ENCODE measurements at places on chromosomes 4 and X.

DNA sequence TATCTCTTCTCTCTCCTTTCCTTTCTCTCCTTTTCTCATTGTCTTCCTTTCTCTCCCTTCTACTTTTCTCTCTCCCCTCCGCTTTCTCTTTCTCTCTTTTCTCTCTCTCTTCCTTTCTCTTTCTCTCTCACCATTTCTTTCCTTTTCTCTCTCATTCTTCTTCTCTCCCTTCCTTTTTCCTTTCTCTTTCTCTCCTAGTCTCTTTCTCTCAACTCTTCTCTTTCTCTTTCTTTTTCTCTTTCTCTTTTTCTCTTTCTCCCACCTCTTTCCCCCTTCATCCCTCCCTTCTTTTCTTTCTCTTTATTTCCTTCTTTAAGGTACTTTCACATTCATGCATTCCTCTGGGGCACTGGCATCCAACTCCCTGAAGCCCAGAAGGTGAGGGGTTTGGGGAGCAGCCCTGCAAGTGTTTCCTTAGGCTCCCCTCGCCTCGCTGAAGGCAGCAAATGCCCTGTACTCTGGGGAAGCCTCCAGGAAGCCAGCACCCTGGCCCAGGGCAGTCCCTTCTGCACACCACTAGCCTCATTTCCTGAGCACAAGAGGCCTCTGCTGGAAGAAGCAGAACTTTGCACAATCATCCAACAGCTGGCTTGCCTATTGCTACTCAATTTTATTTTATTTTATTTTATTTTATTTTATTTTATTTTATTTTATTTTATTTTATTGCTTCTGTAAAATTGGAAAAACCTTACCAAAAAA lies 124.2 kb downstream of the NFKB1 start:
- peak; percentile 70 for DNase-seq

- DNase-seq = no peak
Measured at GRCh38 chr4:155966171-155966570, 12.5 kb upstream of the CTSO start.

DNA sequence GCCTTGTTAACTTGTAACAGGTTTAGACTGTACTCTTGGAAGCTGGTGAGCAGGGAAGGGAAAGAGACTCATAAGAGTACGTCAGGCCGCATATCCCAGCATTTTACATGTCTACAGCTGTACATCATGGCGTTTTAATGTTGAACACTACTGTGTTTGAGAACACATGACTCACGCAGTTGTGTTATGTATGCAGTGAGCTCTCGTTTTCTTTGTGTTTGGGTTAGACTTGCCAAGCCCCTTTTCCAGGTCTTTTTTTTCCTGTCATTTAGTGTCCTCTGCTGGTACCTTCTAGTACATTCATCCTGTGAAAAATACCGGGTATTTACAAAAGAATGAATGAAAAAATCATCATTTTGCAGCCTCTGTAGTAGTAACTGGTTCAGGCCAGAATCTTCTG lies 35.3 kb downstream of the SMS start:
- DNase-seq = no peak

- DNase-seq = no peak
Measured at GRCh38 chr4:158055668-158056067, 117.2 kb downstream of the GASK1B start.

DNA sequence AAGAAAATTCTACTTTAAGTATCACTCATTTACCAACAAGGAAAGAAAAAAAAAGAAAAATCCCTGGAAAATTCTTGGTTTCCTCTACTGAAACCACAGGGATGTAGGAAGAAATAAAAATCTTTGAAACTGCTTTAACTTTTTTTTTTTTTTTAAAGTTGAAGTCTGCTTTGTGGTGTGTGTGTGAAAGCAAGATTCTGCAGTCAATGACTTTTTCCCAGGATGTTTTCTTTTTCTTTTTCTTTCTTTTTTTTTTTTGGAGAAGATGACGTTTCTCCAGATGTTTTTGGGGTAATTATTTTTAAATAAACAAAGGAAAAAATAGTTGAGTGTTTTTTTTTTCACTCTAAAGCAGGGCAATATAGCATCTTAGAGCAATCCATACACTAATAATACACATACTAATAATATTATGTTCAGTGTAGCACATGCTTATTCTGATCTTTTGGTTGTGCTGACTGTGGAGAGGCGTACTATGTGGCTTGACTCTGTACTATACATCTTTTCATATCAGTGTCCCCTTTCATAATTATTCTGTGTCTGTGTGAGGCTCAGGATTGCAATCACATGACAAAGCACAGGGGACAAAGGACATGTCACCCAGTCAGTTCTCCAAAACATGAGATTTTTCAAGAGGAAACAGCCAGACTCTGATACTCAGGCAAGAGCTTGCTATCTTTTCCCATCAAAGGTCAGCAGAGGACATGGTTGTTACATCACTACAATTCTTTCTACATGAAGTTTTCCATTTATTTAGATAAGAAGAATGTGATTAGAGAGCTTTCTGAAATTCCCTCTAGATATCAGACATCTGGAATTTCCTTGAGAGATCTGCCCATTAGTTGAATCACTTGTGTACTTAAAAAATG lies 111.0 kb downstream of the PDE5A start:
- no peak for DNase-seq

DNA sequence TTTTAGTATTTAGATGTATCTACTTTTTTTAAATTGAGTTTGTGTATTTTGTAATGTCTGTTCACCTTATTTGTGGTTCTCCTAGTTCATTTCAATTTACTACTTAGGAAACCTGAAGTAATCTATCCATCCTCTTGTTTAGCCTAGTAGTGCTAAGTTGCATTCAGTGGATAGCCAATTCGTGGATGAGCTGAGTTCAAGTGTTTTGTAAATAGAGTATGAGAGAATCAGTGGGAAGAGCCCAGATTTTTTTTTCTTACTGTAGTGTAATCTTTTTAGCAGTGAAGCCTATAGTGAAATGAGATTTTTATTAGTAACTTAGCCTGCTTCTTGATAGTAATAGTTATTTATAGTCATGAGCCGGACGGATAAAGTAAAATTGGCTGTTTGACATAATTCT lies 21.7 kb downstream of the STAG2 start:
- no peak for DNase-seq

- DNase-seq = no peak
Measured at GRCh38 chr4:152941411-152941810, 5.3 kb downstream of the FHDC1 start.

DNA sequence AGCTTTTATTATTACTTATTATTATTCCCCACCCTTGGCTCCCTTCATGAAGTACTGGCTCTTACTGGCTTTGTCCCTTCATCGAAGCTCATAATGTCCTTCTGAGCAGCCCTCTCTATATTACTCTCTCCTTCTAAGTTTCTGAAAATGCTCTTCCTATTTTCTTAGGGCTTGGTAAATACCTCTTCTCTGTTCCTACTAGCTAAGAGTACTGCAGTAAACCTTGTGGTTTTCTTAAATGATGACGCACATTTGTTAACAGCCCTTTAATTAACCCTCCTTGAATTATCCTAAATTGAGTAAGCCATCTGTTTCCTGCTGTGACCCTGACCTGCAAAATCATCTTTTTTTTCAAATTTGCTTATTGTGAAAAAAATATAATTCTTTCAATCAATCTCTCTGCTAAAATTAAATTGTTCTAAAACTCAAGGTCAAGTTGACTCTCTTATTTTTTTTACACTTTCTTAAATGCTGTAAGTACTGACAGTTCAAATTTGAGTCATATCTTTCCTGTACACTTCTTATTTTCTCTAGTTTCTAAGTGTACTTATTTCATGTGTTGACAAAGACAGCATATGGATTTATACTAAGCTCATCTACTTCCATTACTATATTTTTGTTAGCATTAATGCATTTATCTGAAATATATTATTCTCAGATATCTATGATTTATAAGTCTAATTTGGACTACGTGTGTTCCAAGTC lies 148.9 kb downstream of the ADAM29 start:
- no peak for DNase-seq

GRCh38 chr4:70606459-70606858 lies 14.4 kb downstream of the AMBN start:
- DNase-seq = no peak

- DNase-seq = no peak
Measured at GRCh38 chr4:146443525-146443924, 78.2 kb downstream of the SLC10A7 start.

Measured in islet precursor cell (in vitro differentiated cells).